IMR-90 (cell line): ENCODE measurements at places on chromosomes 3 and 15. TPM values are rescaled to one million over a fixed set of nuclear protein-coding genes. Genes with fewer than 3 reads are reported as not detected.

The EPHB1 gene
- under 0.01 and 0.36 TPM in 2 replicates for total RNA-seq

- peak; percentile 56 for DNase-seq
These were observed 16.2 kb upstream of the XIRP1 start for GRCh38 chr3:39208463-39209055.

The CHL1 gene
- total RNA-seq, result 1.6 and 2.2 TPM in 2 replicates

- no peak for DNase-seq
These were observed 3.6 kb downstream of the CYB561D2 start for GRCh38 chr3:50354186-50354764.

The TCAIM gene
- 21.5 and 21.9 TPM in 2 replicates for total RNA-seq

- DNase-seq, result peak; percentile 63
These were observed 53.3 kb upstream of the MELTF start for GRCh38 chr3:197082871-197083270.
